ENCODE measurements at places on chromosomes 5 and 9.

- DNase-seq, result no peak
These were observed 19.2 kb downstream of the PRRC1 start for GRCh38 chr5:127536687-127537086.

- no peak for DNase-seq
These were observed 266.6 kb downstream of the SMARCA2 start for GRCh38 chr9:2281803-2282185.

DNA sequence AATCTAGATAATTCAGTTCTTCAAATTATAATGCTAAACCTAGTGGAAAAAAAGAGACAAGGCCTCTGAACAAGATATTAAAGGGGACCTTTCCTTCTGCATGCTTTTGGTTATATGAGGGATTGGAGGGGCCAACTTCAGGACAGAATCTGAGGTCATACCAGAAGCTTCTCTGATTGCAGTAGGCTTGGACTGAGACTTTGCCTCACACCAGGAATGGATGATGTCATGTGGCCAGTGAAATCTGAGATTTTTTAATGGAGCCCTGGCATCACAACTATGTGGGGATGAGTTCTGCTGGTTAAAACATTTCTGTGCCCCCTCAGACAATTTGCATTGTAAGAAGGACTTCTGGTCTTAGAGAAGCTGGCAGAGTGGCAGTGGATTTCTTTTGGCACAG, 88.6 kb downstream of the ANGPTL2 start:
- no peak for DNase-seq

DNA sequence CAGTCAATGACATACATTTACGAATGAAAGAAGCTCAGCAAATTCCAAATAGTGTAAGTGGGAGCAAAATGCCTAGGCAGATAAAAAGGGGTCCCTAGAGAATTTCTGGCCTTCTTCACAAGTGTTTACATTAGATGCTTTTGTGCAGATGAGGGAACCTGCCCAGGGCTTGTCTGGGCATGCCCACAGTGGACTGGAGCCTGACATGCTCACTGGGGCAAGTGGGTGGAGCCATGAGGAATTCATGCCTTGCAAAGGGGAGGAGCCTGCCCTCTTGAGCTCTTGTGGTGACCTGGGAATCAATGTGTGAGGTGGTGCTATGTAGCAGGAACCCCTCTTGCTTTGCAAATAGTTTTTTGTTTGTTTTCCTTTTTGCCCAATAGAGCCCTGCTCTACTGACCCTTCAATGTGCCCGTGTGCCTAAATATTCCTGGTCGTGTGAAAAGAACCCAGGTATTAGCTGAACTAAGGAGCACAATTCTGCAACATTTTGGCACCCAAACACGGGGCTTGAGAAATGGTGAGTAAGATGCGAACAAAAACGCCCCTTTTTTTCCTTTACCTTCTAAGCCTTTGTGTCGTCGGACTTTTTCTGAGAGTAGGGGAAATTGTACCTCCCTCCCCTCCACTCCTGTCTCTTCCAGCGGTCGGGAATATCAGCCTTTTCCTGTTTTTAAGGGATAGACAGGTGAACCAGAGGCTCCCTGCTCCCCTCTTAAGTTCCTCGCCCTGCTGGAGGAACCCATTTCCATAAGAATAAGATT, 433.8 kb upstream of the CDH9 start:
- DNase-seq, result no peak

GRCh38 chr9:124347968-124348358, 67.3 kb downstream of the PSMB7 start:
- DNase-seq, result no peak
